ENCODE measurements at places on chromosomes 11 and 22.

DNA sequence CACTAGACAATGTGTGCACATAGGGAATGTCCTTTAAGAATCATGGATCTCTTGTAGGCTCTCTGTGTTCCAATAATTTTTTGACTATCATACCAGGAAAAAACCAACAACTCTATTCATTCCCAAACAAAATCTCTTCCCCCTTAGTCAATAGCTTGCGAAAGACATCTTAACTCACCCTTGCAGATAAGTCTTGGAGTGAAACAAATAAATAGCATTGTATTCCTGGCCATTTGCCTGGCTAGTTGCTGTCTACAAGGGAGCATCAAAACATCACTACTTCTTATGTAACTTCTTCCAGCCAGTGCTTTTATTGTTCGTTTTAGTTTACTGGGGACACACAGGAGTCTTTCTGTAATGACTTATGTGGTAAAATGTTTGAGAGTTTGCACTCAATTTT, 29.4 kb downstream of the SCN3B start:
- no peak for DNase-seq

DNA sequence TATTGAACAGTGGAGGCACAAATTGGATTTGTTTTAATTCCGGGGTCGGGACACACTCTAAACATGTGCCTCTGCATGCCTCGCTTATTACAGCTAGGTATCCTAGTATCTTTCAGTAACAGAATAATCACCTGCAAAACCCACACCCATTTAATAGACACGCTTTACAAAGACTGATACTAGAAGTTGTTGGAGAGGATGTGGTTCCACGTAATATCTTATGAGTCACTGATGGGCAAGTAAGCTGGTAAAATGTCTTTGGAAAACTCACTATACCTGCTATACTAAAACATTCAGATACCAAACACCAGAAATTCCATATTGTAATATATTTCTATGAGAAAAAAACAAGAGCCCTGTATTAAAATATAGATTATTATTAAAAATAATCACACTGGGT, 84.0 kb downstream of the GGTLC2 start:
- DNase-seq = no peak

DNA sequence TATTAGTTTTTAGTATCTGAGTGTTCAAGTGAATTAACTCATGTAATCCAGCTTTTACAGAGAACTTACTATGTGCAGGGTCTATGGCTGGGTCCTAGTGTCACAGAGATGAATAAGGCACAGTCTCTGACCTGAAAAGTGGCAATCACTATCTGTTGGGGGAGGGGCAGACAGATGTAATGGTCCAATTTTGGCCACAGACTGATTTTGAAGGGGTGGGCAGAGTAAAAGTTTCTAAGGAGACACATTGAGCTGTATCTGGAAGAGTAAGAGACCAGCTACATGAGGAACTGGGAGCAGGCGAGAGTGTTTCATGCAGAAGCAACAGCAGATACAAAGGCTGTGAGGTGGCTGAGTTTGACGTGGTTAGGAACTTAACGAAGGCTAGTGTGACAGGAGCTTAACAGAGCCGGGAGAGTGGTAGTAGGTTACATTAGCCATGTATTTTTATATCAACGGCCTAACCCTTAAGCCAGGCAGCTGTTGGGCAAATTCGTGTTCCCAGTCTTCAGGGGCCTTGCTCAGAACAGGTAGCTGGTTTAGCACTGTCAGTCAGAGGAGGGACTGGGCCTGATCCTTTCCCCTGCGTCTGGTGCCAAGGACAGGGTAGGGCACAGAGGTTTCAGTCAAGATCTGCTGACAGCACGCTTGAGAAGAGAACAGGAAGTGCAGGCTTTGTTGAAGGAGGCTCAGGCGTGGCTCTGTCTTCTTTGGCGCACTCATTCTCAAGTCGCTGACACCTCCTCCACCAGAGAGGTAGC, 1.4 kb upstream of the STIM1 start:
- peak; percentile 42 for DNase-seq

- no peak for DNase-seq
Measured at GRCh38 chr11:59810911-59811259, 307 bp upstream of the MRPL16 start.

- no peak for DNase-seq
Measured at GRCh38 chr11:116328851-116329250, 443.9 kb downstream of the BUD13 start.

DNA sequence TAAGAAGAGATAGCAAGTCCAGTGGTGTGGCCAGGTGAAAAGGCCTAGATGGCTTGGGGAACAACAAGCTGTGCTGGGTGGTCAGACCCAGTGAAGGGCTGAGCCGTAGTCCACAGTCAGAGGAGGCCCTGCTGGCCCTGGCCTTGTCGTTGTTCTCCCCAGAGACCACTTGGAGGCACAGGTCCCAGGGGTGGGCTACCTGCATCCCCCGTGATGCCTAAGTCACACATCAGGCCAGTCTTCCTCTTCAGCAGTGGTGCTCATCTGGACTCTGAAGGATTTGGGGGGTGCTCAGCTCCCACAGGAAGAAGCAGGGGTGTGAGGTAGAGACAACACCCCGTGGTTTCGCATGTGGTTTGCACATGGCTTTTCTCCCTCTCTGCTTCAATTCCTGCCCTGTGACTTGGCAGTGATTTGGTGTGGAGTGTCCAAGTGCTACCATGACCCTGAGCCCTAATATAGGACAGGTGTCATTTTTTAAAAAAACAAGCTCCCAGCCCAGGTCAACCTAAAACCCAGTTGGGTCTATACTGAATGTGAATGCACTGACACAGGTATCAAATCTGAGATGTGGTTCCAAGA, 51.0 kb downstream of the ALX4 start:
- no peak for DNase-seq

GRCh38 chr11:78615724-78616123, 41.1 kb upstream of the NARS2 start:
- no peak for DNase-seq

DNA sequence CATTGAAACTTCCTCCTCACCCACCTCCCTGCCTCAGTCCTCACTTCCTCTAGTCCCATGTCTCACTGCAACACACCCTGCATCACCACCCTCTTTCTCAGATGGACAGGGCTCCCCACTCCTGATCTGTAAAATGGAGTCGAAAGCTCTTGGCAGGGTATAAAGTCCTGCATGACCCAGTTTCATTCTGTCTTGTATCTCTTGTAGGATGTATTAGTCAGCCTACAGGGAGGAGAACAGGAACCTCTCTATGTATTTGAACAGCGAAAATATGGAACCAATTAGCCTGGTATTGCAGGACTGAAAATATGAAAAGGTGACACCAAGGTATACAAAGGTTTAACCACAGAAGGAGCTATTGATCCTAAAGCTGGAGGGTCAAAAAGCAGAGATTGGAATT, 156.9 kb upstream of the SNX19 start:
- DNase-seq = no peak

- DNase-seq = no peak
Measured at GRCh38 chr11:129947474-129947873, 52.1 kb upstream of the NFRKB start.

GRCh38 chr22:22591348-22592299, 32.6 kb upstream of the PRAME start:
- DNase-seq = no peak

DNA sequence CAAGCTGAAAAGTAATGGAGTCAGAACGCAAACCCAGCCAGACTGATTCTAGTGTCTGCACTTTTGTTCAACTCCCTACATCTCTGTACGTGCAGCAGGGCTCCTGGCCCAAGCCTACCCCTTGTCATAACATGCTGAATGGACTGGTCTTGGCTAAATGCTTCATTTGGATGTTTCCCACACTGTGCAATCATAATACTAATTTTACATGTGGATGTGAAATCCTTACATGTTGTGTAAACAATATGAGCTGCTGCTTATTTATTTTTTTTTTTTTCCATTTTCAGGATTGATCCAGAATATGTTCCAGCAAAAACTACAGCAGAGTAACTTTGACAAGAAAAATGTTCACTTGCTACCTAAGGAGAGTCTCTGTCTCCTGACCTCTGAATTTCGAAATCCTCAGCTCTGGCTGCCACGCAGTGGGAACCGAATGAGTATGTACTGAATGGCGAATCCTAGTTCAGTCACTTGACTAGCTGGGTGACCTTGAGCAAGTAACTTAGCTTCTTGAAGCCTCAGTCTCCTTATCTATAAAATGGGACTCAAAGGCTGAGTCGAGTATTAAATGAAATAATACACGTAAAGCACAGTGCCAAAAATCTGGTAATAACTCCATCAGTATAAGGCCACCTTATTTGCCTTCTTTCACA, 133.4 kb downstream of the EHF start:
- DNase-seq = no peak

- DNase-seq = no peak
Measured at GRCh38 chr11:26675233-26675928, 46.5 kb downstream of the SLC5A12 start.

DNA sequence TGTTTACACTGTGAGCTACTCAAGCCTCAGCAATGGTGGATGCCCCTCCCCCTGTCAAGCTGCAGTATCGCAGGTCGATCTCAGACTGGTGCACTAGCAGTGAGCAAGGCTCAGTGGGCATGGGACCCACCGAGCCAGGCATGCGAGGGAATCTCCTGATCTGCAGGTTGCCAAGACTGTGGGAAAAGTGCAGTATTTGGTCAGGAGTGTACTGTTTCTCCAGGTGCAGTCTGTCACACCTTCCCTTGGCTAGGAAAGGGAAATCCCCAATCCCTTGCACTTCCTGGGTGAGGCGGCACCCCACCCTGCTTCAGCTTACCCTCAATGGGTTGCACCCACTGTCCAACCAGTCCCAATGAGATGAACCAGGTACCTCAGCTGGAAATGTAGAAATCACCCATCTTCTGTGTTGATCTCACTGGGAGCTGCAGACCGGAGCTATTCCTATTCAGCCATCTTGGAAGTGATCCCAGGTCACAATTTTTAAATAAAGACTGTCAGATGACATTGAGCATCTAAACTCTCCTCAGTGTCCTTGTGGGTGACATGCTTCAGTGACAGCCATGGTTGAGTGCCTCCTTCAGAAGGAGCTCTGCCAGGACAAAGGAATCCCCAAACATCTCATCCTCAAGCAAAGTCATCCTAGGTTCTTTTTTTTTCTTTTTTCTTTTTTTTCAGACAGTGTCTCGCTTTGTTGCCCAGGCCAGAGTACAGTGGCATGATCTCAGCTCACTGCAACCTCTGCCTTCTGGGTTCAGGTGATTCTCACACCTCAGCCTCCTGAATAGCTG, 10.8 kb downstream of the SLC22A24 start:
- no peak for DNase-seq

DNA sequence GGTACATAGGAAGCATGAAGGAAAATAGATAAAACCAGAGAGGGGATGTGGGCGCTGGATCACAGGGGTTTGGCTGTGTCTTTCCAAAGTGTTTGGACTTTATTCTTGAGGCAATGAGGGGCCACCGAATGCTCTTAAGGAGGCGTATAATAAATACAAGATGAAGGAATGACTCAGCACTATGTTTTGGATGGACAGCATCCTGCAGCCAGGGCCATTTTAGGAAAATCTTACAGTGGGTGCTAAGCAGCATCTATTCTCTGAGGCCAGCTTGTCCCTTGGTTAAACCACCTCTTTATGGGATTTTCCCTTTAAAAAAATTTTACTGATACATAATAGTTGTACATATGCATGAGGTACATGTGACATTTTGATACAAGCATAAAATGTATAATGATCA, 4.3 kb upstream of the LDHA start:
- no peak for DNase-seq

GRCh38 chr22:39938509-39939111, 21.6 kb upstream of the TMA7B start:
- DNase-seq = no peak

GRCh38 chr22:36340621-36341020, 47.1 kb downstream of the MYH9 start:
- DNase-seq = no peak

GRCh38 chr22:23144932-23145877, at the start of gene RAB36:
TSS of gene RAB36 (plus strand) at chr22:23145477. CDS start at chr22:23146617, 1,140 bp downstream.
- DNase-seq = peak; percentile 74

DNA sequence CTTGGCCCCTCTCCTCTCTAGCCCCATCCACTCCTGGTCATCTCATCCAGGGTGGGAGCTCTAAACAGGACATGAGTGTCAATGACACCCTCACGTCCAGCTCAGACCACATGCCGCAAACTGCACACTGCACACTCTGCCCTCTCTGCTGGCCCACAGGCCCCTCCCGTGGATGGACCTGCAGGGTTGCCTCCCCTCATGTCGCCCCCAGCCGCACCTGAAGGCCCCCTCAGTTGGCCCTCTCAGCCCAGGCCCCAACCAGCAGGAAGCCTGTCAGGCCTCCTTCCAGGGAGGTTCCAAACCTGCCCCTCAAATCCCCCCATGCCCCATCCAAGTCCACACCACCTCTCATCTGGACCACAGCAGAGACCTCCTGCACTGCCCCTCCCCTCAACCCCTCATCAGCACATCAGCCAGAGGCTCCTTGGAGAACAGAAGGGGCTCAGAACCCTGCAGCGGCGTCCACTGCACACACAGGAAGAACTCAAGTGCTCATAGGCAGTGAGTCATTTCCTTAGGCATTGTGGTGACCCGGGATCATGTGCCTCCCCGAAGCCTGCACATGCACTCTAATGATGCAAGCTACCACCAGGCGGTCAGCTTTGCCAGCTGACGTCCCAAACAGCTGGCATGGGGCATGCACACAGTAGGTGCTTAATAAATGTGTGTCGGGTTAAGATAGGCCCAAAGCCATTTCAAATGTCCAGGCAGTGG, 12.9 kb upstream of the CDKN1C start:
- DNase-seq = no peak

DNA sequence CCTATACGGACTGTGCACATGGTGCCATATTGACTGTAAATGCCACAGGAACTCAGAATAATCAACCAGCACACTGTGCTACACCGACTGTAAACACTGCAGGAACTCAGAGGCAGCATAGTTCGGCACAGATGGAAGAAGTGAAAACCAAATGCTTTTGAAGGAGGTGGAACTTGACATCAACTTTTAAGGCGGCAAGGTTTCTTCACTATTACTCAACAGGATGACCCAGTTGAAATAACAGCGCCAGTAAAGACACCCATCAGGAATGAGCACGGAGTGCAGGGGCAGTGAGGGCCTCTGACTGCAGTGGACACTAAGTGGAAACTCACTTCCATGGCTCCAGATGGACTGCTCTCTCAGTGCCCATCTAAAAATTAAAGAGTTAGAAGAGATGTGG, 15.7 kb downstream of the TESMIN start:
- no peak for DNase-seq

- DNase-seq = no peak
Measured at GRCh38 chr11:117743121-117743815, 53.7 kb downstream of the DSCAML1 start.

DNA sequence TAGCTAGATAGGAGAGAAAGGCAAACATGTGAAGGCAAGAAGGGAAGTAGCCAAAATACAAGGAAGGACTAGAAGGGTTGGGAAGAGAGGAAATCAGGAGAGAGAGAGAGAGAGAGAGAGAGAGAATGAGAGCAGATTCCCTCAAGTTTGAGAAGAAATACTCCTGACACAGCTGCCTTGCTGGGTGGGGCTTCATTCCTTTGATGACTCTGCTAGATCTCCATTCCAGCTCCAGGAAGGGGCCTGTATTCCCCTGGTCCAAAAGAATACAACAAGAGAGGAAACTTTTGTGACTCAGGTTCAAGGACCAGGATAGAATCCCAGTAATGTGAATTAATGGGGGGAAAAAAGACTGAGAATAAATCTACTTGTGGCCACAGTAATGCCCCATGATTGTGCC, 62.9 kb upstream of the SPON1 start:
- DNase-seq = no peak

Data from activated naive CD4-positive, alpha-beta T cell (primary cell).